Activated naive CD8-positive, alpha-beta T cell treated with anti-CD3 and anti-CD28 coated beads, Interleukin-2, amount 10 ng/mL, durations not matched to agents 7 days and 5 days (primary cell): ENCODE measurements at places on chromosomes 13 and 19. TPM values are rescaled to one million over a fixed set of nuclear protein-coding genes. Genes with fewer than 3 reads are reported as not detected.

NCAN gene
- not detected for total RNA-seq

MICOS13 gene
- total RNA-seq = 42.6 TPM

UNC13A gene
- total RNA-seq = 0.25 TPM

CRX gene
- total RNA-seq = not detected

DNA sequence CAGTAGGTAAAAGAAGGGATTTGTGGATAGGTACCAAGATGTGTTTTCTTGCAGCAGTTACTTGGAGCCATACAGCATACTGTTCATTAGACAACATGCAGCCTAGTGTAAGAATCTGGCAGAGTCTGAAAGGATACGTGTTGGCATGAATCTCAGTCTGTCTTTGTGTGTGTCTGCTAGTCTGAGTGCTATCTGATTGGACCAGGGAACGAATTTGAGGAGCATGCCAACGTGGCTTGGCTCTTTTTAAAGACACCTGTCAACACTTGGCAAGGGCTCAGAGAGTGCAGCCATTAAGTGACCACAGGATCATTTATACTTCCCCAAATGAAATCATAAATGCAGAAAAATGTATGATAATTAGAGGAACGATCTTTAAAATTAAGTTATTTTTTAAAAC is 27.6 kb upstream of the ATXN8OS start:
- no peak for DNase-seq

GRCh38 chr19:4182084-4182810 is at the start of the genes ANKRD24 and SIRT6:
Gene ANKRD24, plus strand, starts transcription at chr19:4182689. Its CDS starts 3,737 bp downstream, at chr19:4186426.
Gene SIRT6, minus strand, starts transcription at chr19:4182563. Its CDS starts 24 bp downstream, at chr19:4182539.
- peak; percentile 97 for DNase-seq

DNA sequence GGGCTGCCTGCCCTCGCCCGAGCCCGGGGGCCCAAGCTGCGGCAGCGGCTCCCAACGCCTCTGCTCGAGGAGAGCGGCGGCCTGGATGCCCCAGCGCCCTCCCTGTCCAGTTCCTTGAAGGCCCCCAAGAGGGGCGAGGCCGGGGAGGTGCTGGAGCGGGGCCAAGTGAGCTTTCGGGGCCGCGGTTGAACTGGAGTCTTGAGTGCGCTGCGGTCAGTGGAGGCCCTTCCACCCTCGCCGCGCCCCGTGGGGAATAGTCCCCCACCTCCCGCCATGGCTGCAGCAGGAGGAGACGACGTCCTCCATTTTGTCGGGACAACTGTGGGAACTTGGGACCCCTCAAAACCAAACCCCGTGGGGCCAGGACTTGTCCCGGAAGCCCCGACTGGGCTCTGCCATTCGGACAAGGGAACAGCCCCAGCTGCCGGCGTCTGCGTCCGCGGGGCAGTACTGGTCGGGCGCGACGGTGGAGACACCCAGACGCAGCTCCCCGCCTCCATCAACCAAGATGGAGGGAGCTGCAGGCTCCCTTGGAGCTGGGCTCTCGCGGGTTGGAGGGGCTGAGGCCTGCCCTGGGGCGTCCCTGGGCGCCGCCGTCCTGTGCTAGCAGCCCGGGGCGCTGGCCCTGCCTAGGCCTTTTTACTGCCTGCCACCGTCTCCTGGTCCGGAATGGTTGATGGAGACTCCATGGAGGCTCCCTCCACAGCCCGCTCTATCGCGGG is 736 bp upstream of the ZMYM5 start:
- peak; percentile 84 for DNase-seq

- no peak for DNase-seq
These were observed 295.8 kb downstream of the NDFIP2 start for GRCh38 chr13:79776531-79777295.

- no peak for DNase-seq
These were observed 254.3 kb upstream of the SLITRK1 start for GRCh38 chr13:84136582-84136981.

DNA sequence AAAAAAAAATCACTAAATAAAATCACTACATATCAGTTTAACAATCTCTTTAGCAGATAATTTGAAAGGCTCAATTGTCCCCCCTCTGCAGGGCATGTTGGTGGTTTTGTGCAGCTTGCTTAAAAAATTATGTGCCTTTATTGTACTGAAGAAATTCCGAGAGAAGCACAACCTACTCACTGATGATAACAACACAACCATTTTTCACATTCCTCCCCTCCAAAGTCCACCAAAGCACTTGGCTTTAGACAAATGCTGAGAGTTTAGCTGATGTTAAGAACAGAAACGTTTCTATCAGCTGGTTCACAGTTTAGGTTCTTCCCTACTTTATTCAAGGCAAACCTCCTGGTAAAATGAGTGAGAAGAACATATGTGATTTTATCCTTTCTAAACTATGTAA is 923 bp downstream of the DOCK9 start:
- DNase-seq = no peak

GRCh38 chr13:46016216-46016615 is 36.3 kb downstream of the ZC3H13 start:
- DNase-seq = no peak
